Activated T-cell treated with anti-CD3 and anti-CD28 coated beads, Interleukin-2, amount 50 U/mL, for 48 hours (primary cell): ENCODE measurements at places on chromosomes 5 and 9.

- peak; percentile 61 for DNase-seq
Measured at GRCh38 chr9:134641173-134641989, at the start of gene COL5A1. Gene COL5A1, plus strand, starts transcription at chr9:134641803. Its CDS starts 385 bp downstream, at chr9:134642188.

- no peak for DNase-seq
Measured at GRCh38 chr9:120885958-120886357, 9.0 kb upstream of the PHF19 start.

GRCh38 chr9:115730845-115731244 lies 422.7 kb upstream of the PAPPA start:
- DNase-seq: no peak

DNA sequence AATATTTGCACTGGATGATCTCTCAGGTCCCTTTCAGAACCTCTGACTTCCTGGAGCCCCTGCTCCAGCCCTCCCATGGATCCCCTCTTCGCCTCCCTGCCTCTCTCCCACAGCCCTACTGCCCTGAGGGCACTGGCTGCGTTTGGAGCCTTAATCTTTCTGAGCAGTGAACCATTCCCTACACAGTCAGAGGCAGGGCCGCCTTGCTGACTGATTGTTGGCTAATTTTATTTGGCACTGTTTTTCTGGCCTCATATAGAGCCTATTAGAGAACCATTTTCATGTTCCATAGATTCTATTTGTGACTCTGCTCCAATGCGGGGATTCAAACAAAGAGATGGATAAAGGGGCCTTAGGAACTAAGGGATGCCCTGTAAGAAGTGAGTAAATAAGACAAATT lies 91.1 kb downstream of the BRINP1 start:
- DNase-seq: no peak

DNA sequence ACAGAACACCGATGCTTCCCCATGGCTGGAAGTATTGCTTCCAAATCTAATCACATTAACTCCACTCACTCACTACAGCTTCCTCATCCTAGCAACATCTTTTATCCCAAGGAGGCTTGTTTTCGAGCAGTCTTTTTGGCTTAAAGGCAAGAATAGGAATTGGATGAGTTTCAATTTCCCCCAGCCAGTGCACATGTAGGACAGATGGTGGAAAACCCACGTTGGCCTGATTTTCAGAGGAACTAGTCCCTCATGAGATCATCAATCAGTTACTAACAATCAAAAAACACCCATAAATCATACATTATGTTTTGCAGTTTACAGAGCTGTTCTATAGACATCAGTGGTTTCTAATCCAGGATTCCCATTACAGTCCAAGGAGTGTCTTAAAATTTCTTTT lies 48.5 kb upstream of the AGXT2 start:
- DNase-seq: no peak

- DNase-seq: no peak
Measured at GRCh38 chr5:56617998-56618397, 197.4 kb upstream of the MAP3K1 start.

- no peak for DNase-seq
Measured at GRCh38 chr9:128275198-128276007, at the start of gene GOLGA2. Gene GOLGA2, minus strand, starts transcription at chr9:128276007. Its CDS starts 31 bp downstream, at chr9:128275976.
